ENCODE measurements at places on chromosomes 6 and 20.
A peak's percentile ranks its signal among the peaks of the same experiment; 100 is the strongest.

GRCh38 chr20:57408536-57409233 lies 17.5 kb downstream of the RBM38 start:
- peaks cover 29% of the 10 kb centered on the region for H3K36me3 ChIP-seq
- no peaks in the 10 kb centered on the region for H3K4me1 ChIP-seq
- no peak overlapping the region for H3K4me3 ChIP-seq

- H3K4me3 ChIP-seq: no peak overlapping the region
- peak; percentile 92 for DNase-seq
- H3K36me3 ChIP-seq: no peaks in the 10 kb centered on the region
- H3K27ac ChIP-seq: peak overlapping the region; percentile 83
Observed at GRCh38 chr6:15073344-15073789, 172.5 kb upstream of the JARID2 start.

- peaks cover 13% of the 10 kb centered on the region for H3K4me1 ChIP-seq
- H3K4me3 ChIP-seq: no peak overlapping the region
- no peaks in the 10 kb centered on the region for H3K36me3 ChIP-seq
- no peaks in the 10 kb centered on the region for H3K27me3 ChIP-seq
Observed at GRCh38 chr20:41217422-41217821, 80.1 kb downstream of the PLCG1 start.

DNA sequence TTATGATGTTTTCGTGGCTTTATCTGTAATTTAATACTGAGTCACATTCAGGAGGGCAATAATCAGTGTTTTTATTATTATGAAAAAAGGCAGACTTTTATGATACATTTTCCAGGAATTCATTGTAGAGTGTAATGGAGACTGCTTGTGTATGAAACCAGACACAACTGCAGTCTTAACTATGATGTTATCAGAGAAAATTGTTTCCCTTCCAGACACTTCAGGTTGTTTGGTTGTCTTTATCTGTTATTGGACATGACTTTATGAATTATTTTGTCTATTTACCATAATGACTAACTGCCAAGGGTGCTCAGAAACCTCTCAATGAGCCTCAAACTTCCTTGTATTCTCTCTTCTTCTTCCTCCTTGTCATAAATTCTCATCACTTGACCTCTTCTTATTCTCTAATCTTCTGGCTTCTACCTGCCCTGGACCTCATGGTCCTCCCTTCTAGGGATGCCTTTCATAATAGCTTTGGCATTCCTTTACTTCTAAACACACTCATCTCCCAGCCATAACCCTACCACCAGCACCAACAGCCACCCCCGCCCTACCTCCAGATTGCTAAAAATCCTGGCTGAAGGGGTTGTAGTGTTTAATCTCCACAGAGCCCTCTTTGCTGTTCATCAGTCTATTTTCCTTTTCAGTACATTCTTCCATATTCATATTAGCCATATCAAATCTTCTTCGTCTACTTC lies 492.5 kb downstream of the CDKAL1 start:
- peak; percentile 76 for DNase-seq
- H3K4me1 ChIP-seq: peaks cover 53% of the 10 kb centered on the region

- no peaks in the 10 kb centered on the region for H3K27me3 ChIP-seq
- peaks cover 23% of the 10 kb centered on the region for H3K4me1 ChIP-seq
- peak overlapping the region; percentile 73 for H3K27ac ChIP-seq
- peak overlapping the region; percentile 50 for H3K4me3 ChIP-seq
Observed at GRCh38 chr6:149060985-149061760, 256.3 kb upstream of the TAB2 start.

GRCh38 chr20:4102381-4102780 lies 87.0 kb upstream of the RNF24 start:
- H3K27ac ChIP-seq: no peak overlapping the region
- peak; percentile 32 for DNase-seq
- H3K27me3 ChIP-seq: no peaks in the 10 kb centered on the region

GRCh38 chr20:33824852-33825251 lies 13.7 kb downstream of the CHMP4B start:
- H3K27me3 ChIP-seq: no peaks in the 10 kb centered on the region
- no peak overlapping the region for H3K4me3 ChIP-seq
- no peak overlapping the region for H3K27ac ChIP-seq
- no peaks in the 10 kb centered on the region for H3K4me1 ChIP-seq
- DNase-seq: no peak

GRCh38 chr6:129748901-129749748 lies 39.1 kb upstream of the ARHGAP18 start:
- peak; percentile 77 for DNase-seq
- peak overlapping the region; percentile 57 for H3K4me3 ChIP-seq
- H3K36me3 ChIP-seq: no peaks in the 10 kb centered on the region
- peaks cover 51% of the 10 kb centered on the region for H3K4me1 ChIP-seq
- no peaks in the 10 kb centered on the region for H3K27me3 ChIP-seq
- peak overlapping the region; percentile 92 for H3K27ac ChIP-seq

- peaks cover 7% of the 10 kb centered on the region for H3K4me1 ChIP-seq
- peak; percentile 59 for DNase-seq
- H3K36me3 ChIP-seq: no peaks in the 10 kb centered on the region
- H3K4me3 ChIP-seq: no peak overlapping the region
Observed at GRCh38 chr20:50715694-50716093, 15.7 kb upstream of the PARD6B start.

DNA sequence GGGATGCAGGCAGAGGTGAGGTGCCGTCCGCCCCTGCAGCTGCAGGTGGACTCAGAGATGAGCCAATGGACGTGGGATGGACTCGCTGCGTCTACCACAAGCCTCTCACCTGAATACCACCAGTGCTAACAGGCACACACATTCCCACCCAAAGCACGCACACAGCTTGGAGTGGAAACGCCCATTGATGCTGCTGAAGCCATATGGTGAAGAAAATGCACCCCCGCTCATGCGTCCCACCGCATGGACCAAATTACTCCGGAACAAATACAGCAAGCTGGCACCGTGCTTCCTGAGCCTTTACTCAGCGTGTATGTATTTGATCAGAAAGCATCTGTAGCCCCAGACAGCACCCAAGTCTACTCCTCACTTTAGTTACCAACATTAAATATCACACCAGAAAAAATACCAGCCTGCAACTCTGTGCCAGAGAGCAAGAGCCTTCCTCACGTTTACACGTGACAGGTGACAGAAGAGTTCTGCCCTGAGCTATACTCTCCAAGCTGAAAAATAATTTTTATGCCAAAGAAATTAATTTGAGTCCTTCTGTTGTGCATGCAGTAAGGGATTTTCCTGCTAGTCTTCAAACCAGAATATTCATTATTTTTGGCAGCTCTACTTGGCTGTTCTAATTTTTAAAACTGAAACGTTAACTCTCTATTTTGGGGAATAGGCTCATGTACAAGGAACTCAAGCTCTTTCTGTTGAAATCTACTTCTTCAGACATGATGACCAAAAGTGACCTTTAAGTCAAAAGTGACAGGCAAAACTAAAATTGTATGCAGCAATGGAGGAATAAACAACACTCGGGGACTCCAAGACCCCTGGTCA lies 58.2 kb upstream of the SYNDIG1 start:
- DNase-seq: no peak
- H3K36me3 ChIP-seq: no peaks in the 10 kb centered on the region
- no peaks in the 10 kb centered on the region for H3K4me1 ChIP-seq
- H3K4me3 ChIP-seq: no peak overlapping the region
- peaks cover 32% of the 10 kb centered on the region for H3K27me3 ChIP-seq
- H3K27ac ChIP-seq: no peak overlapping the region

DNA sequence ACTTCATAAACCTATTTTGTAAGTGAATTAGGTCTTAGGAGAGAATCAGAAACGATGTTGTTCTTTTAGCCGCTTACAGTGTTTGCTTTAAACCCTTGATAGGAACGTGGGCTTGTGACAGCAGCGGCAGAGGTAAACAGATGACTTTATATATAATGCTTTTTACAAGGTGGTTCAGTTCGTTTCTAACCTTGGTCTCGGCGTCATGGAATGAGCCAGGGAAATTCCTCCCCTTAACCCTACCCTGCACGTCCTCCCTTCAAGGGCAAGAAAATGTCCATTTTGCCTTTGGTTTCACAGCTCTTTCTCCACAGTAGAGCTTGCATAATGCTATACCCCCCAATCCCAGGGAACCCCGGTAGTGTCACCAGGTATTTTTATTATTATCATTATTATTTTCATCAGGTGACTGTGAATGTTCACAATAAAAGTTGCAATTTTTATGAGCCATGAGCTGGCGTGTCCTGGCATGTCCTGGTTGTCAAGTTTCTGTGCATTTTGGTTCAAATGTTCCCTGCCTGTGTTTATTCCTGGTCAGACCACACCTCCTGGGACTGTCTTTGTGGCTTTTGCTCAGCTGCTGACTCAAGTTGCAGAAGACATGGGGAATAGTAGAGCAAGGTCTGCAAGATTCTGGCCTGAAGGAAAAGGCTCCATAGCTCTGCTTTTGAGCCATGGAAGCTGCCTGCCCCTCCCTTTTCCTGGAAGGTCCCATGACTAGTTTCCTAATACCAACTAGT lies 112.8 kb upstream of the BMP2 start:
- H3K4me1 ChIP-seq: peaks cover 29% of the 10 kb centered on the region
- H3K27ac ChIP-seq: peak overlapping the region; percentile 77
- peak; percentile 76 for DNase-seq

- H3K27me3 ChIP-seq: no peaks in the 10 kb centered on the region
- H3K36me3 ChIP-seq: no peaks in the 10 kb centered on the region
- no peaks in the 10 kb centered on the region for H3K4me1 ChIP-seq
- no peak overlapping the region for H3K27ac ChIP-seq
- H3K4me3 ChIP-seq: no peak overlapping the region
Observed at GRCh38 chr6:107246972-107247615, 131.8 kb upstream of the BEND3 start.

DNA sequence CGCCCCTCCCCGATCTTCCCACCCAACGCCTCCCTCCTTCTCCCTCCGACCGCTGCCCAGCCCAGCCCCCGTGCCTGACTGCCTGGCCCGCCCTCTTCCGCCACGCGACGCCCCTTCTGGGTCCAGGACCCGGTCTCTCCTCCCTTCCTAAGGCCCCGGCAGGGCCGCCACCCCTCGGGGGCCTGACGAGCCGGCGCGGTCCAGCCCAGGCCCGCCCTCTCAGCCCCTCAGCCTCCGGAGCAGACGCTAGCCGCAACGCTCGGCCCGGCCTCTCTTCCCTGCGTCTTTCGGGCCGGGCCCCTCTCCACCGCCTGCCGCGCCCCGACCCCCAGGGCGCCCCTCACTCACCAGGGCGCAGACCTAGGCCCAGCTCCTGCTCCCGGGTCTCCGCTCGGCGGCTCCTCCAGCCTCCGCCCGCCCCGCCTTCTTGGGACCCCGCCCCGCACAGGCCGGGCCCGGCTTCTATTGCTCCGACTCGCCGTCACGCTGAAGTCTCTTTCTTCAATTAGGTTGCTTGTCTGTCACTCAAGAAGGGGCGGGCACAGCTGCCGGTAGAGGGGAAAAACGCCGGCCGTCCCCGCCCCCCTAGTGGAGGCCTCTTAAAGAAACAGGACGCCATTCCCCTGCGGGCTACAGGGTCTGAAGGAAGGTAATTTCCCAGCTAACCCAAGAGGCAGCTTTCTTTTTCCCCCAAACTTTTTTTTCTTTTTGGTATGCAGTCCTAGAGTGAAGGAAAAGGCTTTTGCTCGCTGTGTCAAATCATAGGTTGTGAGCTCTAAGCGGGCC lies at the start of gene ELMO2:
Gene ELMO2 (minus strand): TSS at position 416 of the 786 bp plus-strand sequence. CDS start 12,133 bp downstream, outside the sequence.
- peaks cover 39% of the 10 kb centered on the region for H3K4me1 ChIP-seq
- H3K27me3 ChIP-seq: no peaks in the 10 kb centered on the region
- 0 out of 2 replicates have a peak within 1 kb of the TSS, but pooled peaks have one; percentile 12 for H3K27ac ChIP-seq
- peak; percentile 98 for DNase-seq
- H3K4me3 ChIP-seq: peak within 1 kb of the TSS; percentile 92

GRCh38 chr6:72976484-72976883 lies 248.8 kb downstream of the KHDC1L start:
- DNase-seq: no peak
- H3K27ac ChIP-seq: no peak overlapping the region
- H3K4me1 ChIP-seq: peaks cover 32% of the 10 kb centered on the region
- no peak overlapping the region for H3K4me3 ChIP-seq
- H3K27me3 ChIP-seq: no peaks in the 10 kb centered on the region

GRCh38 chr20:44702776-44703175 lies 12.4 kb upstream of the CCN5 start:
- no peaks in the 10 kb centered on the region for H3K36me3 ChIP-seq
- H3K27me3 ChIP-seq: no peaks in the 10 kb centered on the region
- peaks cover 15% of the 10 kb centered on the region for H3K4me1 ChIP-seq
- DNase-seq: no peak
- H3K4me3 ChIP-seq: no peak overlapping the region

DNA sequence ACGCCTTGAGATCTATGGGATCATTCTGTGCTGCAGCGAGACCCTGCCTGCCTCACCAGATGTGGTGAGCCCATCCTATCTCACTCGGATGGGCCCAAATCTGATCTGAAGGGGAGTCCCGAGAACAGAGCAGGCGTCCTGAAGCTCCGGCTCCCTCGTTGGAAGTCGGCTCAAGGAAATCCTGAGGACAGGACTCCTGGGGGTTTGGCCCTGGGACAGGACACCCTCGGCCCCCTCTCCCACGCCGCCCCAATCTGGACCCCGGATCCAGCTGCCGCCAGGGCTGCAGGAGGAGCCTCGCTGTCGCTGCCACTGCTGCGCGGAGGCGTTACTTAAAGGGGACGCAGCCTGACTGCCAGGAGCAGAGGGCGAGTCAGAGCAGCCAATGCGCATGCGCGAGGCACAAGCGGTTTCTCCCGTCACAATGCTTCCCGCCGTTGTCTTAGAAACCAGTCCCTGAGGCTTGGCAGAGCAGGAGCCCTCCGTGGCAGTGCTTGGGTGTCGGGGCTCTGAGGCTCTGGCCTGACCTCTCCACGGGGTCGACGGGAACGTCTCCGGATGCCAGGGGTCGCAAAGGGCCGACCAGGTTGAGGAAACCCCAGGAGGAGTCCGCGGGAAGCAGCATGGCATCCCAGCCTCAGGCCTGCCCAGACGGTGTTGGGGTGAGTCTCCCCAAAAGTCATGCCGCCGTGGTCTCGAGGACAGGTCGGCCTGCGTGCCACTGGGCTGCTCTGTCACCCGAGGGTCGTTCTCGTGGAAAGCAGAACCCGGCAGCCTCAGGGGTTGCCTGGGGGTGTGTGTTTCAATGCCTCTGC lies 1567.8 kb upstream of the DEFB115 start:
- DNase-seq: peak; percentile 9
- H3K36me3 ChIP-seq: no peaks in the 10 kb centered on the region
- H3K4me1 ChIP-seq: no peaks in the 10 kb centered on the region
- H3K27me3 ChIP-seq: no peaks in the 10 kb centered on the region
- no peak overlapping the region for H3K27ac ChIP-seq
- no peak overlapping the region for H3K4me3 ChIP-seq

GRCh38 chr6:15832841-15833240 lies 170.0 kb upstream of the DTNBP1 start:
- H3K27me3 ChIP-seq: peaks cover 14% of the 10 kb centered on the region
- H3K27ac ChIP-seq: no peak overlapping the region
- DNase-seq: no peak
- H3K4me3 ChIP-seq: no peak overlapping the region

- 0 out of 2 replicates have a peak, but pooled peaks cover 4% of the 10 kb centered on the region for H3K4me1 ChIP-seq
- no peaks in the 10 kb centered on the region for H3K27me3 ChIP-seq
- DNase-seq: no peak
- H3K27ac ChIP-seq: no peak overlapping the region
- no peak overlapping the region for H3K4me3 ChIP-seq
Observed at GRCh38 chr6:146980900-146981329, 223.3 kb upstream of the STXBP5 start.

DNA sequence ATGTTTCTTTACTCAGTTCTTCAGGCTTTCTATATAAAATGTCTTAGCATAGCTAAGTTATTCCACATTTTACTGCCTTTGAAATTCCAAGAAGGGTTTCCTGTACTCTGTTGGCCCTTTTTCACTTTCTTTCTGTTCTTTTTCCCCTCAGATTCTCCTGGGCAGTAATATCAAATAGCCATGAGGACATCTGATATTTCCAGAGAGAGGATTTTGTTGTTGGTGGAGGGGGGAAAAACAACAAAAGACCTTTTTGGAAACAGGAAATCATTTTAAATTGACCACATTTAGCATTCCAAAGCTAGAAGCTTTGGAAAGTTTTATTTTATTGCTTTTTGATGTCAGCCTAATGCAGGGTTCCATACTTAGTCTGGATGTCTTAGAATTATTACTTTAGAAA lies 445.4 kb downstream of the GJA1 start:
- H3K27me3 ChIP-seq: peaks cover 10% of the 10 kb centered on the region
- DNase-seq: no peak
- H3K36me3 ChIP-seq: no peaks in the 10 kb centered on the region
- H3K4me3 ChIP-seq: no peak overlapping the region
- no peak overlapping the region for H3K27ac ChIP-seq
